ENCODE measurements at places on chromosomes 12 and 14.

- DNase-seq, result no peak
Observed at GRCh38 chr12:8687846-8688601, 9.8 kb upstream of the RIMKLB start.

- DNase-seq, result no peak
Observed at GRCh38 chr14:79656056-79656455, 555.2 kb downstream of the DIO2 start.

DNA sequence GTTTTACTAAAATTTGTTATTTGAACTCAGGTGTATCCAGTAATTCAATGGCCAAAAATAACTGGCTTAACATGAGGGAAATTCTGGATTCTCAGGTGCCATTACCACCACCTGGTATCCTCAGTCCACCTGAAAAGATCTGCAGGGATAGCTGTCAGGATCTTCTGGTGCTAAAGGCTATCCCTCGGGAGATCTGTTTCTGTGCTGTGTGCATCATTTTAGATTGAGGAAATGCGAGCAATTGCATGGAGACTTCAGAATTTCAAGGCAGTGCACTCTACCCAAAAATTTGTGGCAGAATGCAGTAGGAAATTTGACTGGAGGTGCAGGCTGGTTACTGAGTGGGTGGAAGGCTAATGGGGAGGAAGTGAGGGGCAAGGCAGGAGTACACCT lies 26.4 kb downstream of the ZCCHC8 start:
- DNase-seq, result no peak

- DNase-seq, result no peak
Observed at GRCh38 chr12:40473962-40474361, 218.3 kb upstream of the CNTN1 start.

DNA sequence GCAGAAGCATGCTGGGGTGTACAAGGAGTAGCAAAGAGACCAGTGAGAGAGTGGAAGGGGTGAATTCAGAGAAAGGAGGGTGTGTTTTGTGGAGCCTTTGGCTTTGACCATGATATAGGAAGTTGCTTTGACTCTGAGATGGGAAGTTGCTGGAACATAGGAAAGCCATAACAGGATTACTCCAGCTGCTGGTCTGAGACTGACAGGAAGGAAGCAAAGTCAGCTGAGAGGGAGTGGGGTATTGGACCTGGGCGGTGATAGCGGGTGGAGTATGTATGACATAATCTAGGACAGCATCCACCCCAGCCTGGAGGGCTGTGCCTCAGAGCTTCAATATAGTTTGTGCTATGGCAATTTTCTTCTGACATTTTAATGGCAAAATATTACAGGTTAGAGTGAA lies 324.4 kb downstream of the PDZRN4 start:
- no peak for DNase-seq

DNA sequence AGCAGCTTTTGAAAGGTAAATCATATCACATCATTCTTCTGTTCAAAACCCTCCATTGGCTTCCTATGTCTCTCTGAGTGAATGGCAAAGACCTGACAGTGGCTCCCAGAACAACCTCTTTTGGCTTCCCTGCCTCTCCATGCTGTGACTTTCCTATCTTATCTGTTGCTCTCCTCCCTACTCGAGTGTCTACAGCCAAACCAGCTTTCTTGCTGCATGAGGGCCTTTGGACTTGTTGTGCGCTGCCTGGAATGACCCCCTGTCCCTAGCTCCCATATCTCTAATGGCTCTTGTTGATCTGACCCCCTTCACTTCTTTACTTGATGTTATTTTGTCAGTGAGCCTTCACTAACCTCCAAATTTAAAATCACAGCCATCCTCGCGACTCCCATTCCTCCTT lies 2.5 kb downstream of the SYNE2 start:
- DNase-seq, result no peak

GRCh38 chr14:95142208-95142607 lies 15.1 kb downstream of the DICER1 start:
- no peak for DNase-seq

- DNase-seq, result no peak
Observed at GRCh38 chr12:48640854-48641253, 41.2 kb downstream of the KANSL2 start.

DNA sequence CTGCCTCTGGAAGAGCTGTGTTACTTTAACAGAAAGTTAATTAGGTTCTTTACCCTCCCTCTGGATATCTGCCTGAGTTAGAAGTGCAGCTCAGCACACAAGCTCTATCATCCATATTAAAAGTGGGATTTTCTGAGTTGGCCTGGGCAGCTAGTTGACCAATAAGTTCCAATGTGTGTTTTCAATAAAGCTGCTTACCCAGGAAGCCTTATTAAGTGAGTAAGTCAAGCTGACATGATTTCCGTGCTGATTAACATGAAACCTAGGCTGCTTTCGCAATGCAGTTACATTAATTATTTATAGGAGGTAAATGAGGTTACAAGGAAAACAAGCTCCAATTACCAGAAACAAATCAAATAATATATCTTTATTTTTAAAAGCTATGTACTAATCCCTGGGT lies 4.8 kb downstream of the NEUROD4 start:
- no peak for DNase-seq

All from GM12878 (cell line).